ENCODE measurements at places on chromosomes 5 and 9. TPM values are rescaled to one million over a fixed set of nuclear protein-coding genes. Genes with fewer than 3 reads are reported as not detected.

LNPEP gene
- total RNA-seq = 60.4 TPM

DNA sequence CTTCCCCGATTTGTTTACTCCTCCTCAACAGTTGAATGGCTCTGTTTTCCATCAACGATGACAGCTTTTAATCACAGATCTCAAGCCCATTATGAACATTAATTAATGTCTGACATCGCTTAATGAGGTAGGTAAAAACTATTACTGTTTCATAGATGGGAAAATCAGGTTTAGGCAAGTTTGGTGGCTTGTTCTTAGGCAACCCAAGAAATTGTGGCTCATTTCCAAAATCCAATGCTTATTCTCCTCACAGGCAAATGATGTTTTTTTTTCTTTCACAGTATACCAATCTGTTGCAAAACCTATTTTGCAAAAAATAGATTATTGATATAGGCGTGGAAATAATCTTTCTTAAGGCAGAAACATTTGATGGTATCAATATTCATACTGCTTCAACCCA, 70.8 kb upstream of the CHD1 start:
- no peak for DNase-seq

DNA sequence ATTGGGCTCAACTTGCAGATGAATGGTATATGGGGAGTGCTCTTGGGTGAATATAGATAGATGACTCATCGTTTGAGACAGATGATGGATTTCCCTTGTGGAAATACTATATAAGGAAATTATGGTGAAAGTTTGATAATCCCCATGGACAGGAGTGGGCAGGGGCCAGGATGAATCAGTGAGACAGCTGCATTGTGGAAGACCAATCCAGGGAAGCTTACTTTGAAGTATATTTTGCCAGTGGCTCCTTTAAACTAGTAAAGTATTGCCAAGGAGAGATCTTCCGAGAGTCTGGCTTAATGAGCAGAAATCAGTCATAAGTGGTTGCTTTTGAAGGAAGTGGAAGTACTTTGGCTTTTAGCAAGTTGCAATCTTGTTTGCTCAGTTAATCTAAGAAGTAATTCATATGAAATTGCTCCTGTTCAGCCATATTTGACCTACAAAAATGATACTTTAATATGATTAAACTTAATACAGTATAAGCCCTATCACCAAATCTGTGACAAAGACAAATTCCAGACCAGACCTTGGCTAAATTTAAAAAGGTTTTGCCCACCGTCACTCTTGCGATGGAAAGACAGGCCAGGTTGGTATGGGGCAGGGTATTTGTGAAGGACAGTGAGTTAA, 9.3 kb upstream of the TNC start:
- no peak for DNase-seq

DNA sequence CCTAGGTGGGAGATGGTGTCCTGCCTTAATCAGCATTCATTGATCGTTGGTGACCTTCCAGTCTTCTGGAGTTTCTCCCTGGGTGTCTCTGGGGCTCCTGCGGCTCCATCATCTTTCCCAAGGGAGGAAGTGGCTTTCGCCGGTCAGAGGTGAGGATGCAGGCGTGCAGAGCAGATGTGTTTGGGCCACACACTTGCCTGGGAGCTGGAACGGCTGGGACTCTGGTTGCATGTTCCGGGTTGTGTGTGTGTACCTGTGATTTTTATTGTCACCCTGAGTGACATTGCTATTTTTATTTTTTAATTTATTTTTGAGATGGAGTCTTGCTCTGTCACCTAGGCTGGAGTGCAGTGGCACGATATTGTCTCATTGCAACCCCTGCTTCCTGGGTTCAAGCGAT, 9.6 kb downstream of the HMCN2 start:
- DNase-seq = no peak

DNA sequence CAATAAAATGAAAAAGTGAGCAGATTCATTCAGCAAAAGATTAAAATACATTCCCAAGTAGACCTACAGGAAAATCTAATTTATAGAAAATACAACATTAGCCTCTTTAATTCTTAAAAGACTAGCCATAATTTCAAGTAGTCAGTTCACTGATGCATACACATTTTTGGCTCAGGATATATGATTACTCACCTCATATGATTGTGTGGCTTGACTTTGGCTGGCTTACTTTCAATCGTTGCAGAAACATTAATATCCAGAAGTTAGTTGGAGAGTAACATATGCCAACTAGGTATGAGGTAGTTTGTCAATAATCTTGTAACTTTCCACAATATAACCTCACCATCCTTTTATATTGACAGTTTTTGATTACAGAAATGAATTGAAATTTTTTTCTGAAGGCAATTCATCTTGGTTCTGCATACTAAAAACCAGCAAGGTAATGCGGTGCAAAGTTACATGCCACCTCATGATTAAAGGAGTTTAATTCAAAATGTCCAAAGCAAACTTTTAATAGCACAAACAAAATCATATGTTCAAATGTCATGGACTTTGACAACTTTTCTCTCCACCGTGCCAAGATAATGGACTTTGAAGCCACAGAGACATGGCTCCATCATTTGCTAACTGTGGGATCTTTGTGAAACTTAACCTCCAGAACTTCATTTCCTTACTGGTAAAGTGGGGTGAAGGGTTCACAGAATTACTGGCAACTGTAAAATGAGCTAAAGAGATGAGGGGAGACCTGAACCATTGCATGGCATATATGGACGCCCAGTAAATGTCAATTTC, 76.6 kb upstream of the PAM start:
- no peak for DNase-seq
